Stimulated activated CD4-positive, alpha-beta T cell treated with anti-CD3 and anti-CD28 coated beads, TNF-alpha, amount 100 ng/mL, for 4 hours (primary cell): ENCODE measurements at places on chromosomes 4 and X.
A peak's percentile ranks its signal among the peaks of the same experiment; 100 is the strongest.

DNA sequence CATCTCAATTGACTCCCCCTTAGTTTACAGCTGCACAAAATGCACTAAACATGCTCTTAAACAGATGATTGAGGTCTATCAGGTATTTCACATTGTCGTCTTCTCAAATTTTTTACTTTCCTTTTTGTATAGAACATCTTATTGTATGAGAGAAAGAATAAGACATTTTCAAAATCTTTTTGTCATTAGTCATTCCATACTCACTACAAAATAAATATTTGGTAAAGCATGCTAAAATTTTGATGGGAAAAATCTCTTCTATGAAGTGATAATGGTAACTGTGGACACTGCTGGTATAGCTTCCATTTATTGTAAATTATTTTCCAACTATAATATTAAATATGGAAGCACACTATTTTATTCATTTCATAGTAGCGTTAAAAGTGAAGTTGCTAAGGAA lies 185.6 kb upstream of the FSTL5 start:
- no peak for DNase-seq

- DNase-seq = no peak
Observed at GRCh38 chrX:38816155-38816554, 14.9 kb downstream of the MID1IP1 start.

DNA sequence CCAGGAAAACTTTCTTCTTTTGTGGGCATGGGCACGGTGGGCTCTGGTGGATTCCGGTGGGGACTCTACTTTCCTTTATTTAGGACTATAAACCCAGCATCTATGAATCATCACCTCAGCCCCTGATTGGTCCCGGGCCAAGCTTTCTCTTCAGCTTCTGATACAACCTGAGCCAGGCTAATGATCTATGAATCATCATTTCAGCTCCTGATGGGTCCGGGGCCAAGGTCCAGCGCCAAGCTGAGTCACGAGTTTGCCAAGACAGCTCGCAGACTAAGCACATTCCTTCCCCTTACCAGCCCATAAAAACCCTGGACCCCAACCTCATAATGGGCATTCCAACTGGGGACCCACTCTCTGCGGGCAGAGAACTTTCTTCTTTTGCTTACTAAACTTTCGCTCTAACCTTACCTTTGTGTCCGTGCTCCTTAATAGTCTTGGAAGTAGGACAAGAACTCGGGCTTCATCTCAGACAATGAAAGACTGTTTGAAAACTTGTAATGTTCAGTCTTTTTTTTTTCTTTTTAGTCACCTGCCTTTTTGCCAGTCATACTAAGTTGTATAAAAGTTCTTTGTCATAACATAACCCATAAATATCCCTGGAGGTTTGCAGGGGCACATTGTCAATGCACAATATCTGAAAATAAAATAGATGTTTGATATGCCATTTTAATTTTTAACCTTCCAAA lies 904.9 kb upstream of the EPHA5 start:
- no peak for DNase-seq

DNA sequence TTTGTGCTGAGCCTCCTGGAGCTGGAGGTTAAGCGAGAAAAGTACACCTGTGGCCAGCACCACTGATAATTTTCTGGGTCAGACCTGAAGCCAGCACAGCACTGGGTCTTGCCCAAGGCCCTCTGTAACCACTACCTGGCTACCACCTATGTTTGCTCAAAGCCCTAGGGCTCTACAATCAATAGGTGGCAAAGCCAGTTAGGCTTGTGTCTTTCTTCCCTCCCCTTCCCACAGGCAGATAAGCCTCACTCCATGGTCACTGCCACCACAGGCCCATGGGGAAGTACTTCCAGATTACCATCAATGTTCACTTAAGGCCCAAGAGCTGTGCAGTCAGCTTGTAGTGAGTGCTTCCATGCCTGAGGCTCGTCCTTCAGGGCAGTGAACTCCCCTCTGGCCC lies 35.2 kb upstream of the ARMCX4 start:
- DNase-seq = no peak

- DNase-seq = no peak
Observed at GRCh38 chrX:136304493-136304892, 3.7 kb downstream of the ADGRG4 start.

DNA sequence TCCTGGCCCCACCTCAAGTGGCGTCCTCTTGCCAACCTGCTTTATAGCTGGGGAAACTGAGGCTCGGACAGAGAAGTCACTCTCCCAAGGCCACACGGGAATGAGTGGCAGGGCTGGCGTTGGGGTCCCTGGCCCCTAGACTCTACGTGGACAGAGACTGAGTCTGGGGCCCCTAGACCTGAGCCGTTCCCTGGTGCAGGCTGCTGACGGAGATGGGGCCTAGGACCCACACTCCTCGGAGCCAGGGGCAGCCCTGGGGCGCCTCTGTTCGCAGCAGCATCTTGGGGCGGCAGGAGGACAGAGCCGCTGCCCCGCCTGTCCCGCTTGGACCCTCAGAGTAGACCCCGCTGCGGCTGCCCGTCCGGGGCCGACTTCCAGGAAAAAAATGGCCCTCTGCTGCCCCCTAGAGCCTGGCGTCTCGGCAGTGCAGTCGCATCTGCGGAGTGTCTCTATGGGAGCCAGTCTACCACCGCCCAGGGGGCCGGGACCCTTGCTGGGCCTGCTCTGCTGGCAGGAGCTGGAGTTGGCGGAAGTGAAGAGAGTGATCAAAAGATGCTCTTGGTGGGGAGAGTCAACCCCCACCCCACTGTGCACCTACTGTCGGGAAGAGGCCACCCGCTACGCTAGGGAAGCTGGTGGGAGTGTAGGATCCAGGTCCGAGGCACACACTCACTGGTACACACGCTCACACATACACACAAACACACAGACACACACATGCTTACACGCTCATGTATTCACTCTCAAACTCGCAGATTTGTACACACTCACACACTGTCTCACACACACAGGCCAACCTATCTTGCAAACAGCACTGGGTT lies 220.1 kb downstream of the AFAP1 start:
- DNase-seq = peak; percentile 27

GRCh38 chrX:85977218-85977617 lies 70.1 kb downstream of the CHM start:
- no peak for DNase-seq

GRCh38 chr4:136032391-136032790 lies 1499.9 kb downstream of the PCDH18 start:
- DNase-seq = no peak

- no peak for DNase-seq
Observed at GRCh38 chrX:9935436-9935835, 31.7 kb upstream of the CLDN34 start.

DNA sequence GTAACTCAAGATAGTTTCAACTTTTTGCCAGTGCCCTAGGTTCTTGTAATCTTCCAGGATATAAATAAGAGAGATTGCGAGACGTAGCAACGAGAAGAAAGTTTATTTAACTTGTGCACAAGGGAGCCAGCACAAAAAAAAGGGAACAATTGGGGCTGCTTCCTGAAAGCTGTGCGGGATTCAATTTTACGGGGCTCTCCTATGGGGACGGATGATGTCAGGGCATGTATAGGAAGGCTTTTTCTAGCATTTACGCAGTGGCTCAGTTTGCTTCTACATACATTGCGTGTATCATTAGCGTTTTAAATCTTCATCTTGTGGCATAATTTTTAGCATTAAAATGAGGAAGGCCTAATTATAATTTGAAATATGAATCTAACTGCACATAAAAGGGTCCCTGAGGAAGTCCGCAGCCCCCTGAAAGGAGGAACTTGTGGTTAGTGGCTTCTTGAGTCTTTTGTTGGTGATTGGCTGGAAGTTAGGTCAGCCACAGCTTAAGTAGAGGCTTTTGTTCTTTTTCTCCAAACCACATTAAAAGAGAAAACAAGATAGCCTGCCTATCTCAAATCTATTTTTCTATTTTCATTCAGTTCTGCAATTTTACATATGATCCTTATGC lies 668.2 kb upstream of the NDST4 start:
- DNase-seq = no peak

- DNase-seq = no peak
Observed at GRCh38 chr4:23097251-23097650, 404.5 kb downstream of the GBA3 start.

DNA sequence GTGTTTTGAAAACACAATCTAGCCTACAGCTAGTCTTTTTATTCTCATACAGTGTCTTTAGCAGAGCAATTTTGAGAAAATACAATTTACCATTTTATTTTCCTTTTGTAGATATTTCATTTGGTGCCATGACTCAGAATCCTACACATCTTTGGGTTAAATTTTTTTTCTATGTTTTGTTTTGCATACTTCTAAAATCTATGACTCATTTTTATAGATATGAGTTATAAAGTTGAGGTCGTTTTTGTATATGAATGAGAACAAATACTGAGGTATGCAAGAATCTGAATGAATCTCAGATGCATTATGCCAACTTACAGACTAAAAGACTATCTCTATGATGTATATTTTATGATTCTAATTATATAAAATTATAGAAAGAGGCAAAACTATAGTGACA lies 206.5 kb upstream of the ANXA10 start:
- no peak for DNase-seq

- DNase-seq = no peak
Observed at GRCh38 chr4:1219566-1219950, 29.4 kb downstream of the CTBP1 start.

DNA sequence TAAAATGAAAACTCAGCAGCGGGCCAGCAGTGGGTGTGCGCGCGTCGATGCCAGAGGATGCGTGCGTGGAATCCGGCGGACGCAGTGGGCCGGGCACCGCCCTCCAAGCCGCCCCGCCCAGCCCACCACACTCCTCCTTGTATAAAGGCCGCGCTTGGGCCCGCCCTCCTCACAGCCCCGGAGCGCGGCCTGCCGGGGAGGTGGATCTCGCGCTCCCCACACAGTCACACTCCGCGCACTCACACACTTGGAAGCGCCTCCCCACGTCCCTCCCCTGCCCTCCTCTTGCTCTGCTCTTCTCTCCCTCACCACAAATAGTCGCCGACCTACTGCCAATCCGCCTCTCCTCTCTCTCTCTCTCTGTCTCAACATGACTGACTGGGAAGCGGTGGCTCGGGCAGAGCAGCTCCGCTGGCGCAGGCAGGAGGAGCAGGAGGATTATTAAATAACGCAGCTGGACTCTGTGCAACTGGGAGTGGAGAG lies at the start of gene CCSER1:
Gene CCSER1 (plus strand): TSS at position 172 of the 483 bp plus-strand sequence.
- peak; percentile 13 for DNase-seq

- no peak for DNase-seq
Observed at GRCh38 chr4:114783215-114783595, 184.6 kb downstream of the UGT8 start.

GRCh38 chr4:91527056-91527455 lies 776.7 kb upstream of the GRID2 start:
- no peak for DNase-seq

GRCh38 chrX:1443496-1444075 lies 9.1 kb downstream of the ASMTL start:
- DNase-seq = no peak

DNA sequence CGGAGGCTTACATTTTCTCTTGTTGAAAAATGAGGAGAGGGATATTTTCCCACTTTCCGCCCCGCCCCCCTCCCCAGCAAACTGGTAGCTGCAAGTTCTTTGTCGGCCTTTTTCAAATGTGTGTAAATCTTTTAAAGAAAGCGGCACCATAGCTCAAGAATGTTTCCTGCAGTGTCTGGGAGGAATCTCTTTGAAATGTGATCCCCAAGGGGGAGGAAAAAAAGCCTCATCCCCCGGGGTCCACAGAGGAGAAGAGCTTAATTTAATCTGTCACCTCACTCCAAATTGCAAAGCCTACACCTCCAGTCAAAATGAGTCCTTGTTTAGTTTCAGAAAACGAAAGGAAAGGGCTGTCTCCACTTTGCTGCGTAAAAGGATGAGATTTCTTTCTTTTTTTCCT lies 34.8 kb downstream of the ASMT start:
- DNase-seq = no peak
